Activated CD4-positive, alpha-beta T cell treated with anti-CD3 and anti-CD28 coated beads, Interleukin-2, amount 10 ng/mL, durations not matched to agents 7 days and 5 days (primary cell): ENCODE measurements at places on chromosomes 2 and 18.

- DNase-seq: no peak
Measured at GRCh38 chr2:41460661-41461060, 587.2 kb upstream of the PKDCC start.

- DNase-seq: no peak
Measured at GRCh38 chr2:227191367-227191766, 26.9 kb downstream of the COL4A3 start.

DNA sequence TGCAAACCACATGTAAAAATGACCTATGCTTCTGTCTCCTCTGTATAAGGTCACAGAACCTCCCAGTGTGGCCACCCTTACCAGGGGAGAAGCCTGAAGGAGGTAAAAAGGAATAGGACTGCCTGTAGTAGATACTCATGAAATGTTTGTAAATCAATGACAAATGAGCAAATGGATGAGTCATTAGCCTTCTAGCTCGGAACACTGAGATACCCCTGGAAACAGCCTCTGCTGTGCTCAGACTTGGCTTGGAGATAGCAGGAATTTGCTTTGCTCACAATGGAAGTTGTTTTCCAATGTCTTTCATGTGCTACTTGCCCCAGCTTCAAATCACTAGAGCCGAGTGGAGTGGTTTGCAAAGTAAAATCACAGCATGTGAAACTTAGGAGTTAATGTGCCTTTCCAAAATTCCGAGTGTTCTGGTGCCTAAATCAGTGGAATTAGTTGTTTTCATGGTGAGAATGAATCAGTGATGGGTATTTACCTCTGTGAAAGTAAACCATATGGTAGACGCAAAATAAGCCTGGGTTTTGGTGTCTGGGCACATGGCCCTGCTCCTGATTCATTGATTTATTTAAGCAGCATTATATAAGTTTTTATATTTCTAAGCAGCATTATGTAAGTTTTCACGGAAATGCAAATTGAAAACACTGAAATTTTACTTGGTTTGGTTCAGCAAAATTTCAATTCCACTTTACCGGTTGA lies 154.0 kb upstream of the MAP3K20 start:
- no peak for DNase-seq

DNA sequence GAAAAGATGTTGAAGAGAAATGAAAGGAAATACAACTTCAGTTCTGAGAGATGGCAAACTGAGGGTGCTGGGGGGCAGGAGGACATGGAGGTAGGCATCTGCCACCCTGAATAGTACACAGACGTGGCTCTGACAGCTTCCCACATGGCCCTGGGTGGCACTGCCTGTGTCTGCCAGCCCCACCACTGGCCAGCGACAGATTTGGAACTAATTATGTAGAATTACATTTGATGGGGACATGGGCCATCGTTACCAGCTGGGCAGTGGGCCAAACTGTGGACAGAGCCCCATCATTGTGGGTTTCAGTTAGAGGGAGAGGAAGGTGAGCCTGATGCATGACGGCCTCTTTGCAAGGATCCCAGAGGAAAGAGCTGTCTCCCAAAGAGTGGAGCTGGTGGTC lies 216.0 kb upstream of the HAAO start:
- DNase-seq: no peak

DNA sequence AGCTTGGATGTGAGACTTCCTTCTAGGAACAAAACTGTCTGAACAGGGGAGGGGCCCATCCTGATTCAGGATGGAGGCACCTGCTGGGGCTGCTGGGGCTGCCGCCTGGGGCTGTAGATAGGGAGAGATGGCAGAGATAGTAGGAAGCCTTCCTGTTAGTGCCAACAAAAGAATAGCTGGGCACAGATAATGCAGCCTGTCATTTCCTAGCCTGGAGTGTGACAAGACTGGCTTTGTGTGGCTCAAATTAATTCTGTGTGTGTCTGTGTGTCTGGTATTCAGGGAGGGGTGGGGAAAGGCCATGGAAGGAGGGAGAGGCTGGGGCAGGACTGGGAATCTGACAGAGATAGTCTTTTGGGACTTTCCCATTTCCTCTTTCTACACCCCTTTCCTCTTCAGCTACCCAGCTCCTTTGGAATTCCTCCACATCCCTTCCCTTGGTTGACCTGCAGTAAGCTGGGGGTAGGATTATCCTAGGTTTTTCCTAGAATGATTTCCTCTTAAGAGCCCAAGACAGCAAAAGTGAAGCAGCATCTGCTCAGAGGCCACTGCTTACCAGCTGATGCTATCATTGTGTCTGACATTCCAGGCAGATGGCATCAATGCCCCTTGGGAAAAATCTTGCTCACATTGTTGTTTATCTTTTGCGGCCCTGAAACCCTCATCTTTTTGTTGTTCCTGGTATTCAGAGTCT lies 144.9 kb upstream of the LHCGR start:
- no peak for DNase-seq

- DNase-seq: no peak
Measured at GRCh38 chr18:58456625-58457024, 172.3 kb downstream of the ALPK2 start.

DNA sequence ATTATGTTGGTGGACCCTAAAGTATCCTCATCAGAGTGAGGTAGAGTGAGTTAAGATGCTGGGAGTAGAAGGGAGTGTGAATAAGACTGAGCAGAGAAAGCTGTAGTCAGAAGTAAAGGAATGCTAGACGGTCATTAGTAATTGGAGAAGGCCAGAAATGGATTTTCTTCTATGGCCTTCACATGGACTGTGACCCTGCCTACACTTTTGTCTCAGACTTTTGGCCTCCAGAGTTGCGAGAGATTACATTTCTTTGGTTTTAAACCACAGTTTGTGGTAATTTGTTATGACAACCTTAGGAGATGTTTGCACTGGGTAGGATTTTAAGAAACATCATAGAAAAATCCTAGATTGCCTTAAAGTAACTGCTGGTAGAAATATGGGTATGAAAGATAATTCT lies 1267.7 kb upstream of the TMEFF2 start:
- DNase-seq: no peak

DNA sequence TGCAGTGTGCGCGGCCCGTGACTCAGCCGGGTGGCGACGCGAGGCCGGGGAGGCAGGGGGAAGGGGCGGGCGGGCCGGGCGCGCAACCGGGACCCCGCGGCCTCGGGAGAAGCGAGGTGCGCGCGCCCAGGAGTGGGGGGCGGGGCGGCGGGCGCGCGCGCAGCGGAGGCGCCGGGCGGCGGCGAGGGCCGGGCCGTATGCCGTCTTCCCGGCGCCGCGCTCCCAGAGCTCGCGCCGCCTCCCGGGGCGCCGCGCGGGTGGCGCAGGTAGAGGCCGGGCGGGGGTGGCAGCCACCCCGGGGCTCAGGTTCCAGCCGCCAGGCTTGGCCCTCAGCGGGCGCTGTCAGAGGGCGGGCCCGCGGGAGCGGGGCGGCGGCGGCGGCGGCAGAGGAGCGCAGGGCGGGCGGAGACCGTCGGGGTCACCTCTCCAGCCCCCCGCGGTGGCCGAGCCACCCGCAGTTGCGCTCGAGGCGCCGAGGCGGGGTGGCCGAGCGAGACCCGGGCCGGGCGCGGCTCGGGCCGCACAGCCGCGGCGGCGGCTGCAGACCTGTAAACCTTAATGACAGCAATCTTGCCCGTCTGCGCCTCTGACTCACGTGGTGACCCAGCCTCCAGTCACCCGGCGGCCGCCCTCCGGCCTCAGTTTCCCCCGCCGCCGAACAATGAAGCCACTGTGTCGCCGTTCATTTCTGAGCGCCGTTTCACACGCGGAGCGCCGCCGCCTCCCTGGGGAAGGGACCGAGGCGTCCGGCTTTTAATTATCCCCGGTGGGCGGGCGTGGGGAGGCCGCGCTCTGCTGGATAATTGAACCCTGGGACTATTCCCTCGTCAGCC lies 25.3 kb upstream of the SMAD7 start:
- peak; percentile 31 for DNase-seq

- DNase-seq: no peak
Measured at GRCh38 chr2:144648837-144649465, 129.0 kb upstream of the ZEB2 start.

GRCh38 chr18:37414816-37415215 lies 150.8 kb downstream of the CELF4 start:
- DNase-seq: no peak

DNA sequence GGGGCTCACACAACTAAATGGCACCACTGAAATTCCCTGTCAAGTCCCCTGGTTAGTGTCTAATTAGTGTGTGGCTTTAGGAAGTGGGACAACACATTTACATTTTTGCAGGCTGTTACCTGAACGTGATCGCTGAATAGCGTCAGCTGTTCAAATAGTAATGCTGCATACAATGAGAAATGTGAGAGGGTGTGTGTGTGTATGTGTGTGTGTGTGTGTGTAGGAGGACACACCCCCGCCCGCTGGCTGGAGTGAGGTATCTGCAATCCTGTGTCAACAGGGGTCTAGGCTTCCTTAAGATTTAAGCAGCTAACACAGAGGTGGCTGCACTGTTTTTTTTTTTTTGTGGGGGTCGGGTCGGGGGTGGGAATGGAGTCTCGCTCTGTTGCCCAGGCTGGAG lies 4.8 kb upstream of the LYPD6B start:
- DNase-seq: no peak

DNA sequence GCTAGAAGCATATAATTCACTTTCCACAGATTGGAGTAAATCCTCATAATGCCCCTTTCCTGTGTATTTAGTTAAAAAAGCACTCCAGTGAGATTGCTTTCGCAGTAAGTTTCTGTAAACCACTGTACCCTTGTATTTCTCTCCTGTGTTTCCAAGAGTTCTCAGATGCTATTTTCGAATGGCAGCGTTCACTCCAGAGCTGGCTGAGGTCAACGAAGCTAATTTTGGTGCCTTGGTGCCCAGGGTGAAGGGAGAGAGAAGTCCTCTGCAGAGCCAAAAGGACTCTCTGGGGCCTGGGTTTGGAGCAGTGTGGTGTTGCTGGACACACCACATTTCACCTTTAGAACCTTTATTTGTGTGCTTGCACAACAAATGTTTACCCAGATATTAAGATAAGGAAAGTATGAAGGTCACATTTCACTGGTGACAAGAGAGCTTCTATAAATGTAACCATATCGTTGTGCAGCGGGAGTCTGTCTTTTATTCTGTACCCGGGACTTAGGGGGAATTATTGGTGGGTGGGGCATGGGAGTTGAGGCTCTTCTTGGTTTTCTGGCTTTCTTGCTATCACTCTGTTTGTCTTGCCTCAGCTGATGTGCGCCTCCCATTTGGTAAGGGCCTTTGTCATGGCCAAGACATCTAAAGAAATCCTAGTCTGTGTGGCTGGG lies 9.9 kb downstream of the EPAS1 start:
- no peak for DNase-seq

GRCh38 chr2:36857713-36858112 lies 108.6 kb downstream of the STRN start:
- no peak for DNase-seq

DNA sequence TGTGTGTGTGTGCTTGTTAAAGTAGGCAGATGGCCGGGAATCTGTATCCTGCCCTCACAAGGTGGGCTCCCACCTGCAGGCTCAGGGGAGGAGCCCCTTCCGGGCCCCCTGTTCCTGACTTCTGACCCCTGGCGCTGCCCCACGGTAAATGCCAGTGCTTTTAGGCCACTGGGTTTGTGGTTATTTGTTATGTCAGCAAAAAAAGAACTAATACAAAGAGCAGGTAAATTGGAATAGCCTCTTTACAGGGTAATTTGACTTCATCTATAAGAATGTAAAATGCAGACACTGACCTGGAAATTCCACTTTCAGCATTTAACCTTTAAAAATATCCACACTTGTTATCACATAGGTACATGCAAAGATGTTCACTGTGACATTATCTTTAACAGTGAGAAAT lies 44.2 kb downstream of the RTP5 start:
- no peak for DNase-seq

DNA sequence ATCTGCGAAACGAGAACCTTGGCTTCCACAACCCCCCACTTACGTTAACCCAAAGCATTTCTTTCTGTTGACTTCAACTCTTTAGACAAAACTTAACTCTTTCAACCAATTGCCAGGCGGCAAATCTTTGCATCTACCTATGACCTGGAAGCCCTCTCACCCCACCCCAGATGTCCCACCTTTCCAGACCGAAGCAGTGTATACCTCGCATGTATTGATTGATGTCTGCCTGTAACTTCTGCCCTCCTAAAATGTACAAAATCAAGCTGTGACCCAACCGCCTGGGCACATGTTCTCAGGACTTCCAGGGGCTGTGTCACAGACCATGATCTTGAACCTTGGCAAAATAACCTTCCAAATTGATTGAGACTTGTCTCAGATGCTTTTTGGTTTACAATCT lies 12.3 kb downstream of the AQP12B start:
- DNase-seq: no peak

- peak; percentile 74 for DNase-seq
Measured at GRCh38 chr2:46297546-46298271, 502 bp downstream of the EPAS1 start.

DNA sequence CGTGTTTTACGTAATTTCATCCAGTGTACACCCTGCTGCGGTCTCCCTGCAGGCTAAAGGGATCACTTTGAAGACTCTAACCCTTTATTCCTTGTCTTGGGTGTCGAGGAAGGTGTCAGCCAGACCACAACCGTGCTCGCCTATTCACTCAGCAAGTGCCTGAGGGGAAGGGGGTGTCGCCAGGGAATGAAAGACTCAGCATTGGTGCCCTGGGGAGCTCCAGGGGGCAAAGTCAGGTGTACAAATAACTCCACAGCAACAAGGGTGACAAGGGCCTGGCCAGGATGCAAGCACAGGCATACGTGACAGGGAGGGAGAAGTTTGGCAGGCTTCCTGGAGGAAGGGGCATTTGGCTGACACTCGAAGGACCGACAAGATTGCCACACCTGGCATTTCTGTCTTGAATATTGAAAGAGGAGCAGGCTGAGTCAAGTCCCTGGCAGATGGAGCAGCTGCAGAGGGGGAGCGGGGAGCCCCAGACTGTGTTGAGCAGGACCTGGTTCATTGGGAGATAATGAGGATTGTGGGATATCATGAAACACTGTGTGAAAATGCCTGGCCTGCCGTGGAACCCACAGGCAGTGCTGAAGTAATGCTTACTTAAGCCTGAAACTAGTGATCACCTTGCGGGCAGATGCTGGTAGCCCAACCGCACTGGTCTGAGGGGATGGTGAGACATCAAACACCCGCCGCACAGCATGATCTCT lies 93.9 kb downstream of the RHOB start:
- DNase-seq: no peak

GRCh38 chr18:9737472-9738121 lies 29.5 kb downstream of the RAB31 start:
- no peak for DNase-seq

- DNase-seq: no peak
Measured at GRCh38 chr2:58757971-58758370, 516.8 kb upstream of the FANCL start.

DNA sequence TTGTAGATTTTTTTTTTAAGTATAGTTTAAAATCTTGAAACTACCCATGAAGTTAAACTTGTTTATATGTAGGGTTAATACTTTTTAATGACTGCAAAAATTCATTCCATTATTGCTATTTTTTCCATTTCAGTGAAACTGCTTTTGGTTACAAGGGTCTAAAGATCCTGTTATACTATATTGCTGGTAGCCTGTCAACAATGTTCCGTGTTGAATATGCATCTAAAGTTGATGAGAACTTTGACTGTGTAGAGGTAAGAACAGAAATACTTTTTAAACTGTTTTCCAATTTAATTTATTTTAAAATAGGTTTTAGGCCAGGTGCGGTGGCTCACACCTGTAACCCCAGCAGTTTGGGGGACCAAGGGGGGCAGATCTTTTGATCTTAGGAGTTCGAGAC lies 30.5 kb downstream of the HAT1 start:
- DNase-seq: no peak
